HuH-7 (cell line): ENCODE measurements at places on chromosomes 4 and X.

DNA sequence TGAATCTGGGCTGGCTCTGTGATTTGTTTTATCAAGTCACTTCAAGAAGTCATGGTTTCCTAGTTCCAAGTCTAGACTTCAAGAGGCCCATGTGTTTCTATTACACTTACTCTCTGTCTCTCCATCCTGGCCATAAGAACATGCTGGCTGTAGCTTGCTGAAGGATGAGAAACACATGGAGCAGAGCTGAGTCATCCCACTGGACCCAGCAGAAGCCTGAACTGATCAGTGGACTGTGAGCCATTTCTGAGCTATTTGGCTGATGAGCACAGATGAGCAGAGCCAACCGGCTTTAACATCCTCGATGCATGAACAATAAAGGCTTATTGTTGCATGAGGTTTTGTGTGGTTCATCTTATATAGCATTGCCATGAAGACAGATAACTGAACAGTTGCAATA, 290.6 kb upstream of the BOD1L1 start:
- no peak for DNase-seq

DNA sequence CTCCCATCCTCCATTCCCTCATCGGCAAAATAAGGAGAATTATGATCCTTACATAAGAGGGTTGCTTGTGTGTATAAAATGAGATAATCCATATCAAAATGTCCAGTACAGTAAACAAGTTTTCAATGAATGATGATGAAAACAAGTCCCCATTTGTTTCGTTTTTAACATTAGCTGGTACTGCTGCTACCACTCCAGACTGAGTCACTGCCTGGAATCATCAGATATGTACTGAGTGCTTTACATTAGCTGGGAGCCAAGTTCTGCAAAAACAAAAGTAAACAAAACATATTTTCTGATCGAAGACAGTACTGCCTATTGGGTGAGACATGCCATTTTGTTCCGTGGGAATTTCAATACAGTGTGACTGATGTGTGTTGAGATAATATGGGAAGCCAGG, 123.2 kb upstream of the IGFBP7 start:
- no peak for DNase-seq

GRCh38 chr4:32847461-32847860, 2127.3 kb downstream of the PCDH7 start:
- no peak for DNase-seq

GRCh38 chr4:86451560-86452330, 91.9 kb upstream of the MAPK10 start:
- DNase-seq = no peak

DNA sequence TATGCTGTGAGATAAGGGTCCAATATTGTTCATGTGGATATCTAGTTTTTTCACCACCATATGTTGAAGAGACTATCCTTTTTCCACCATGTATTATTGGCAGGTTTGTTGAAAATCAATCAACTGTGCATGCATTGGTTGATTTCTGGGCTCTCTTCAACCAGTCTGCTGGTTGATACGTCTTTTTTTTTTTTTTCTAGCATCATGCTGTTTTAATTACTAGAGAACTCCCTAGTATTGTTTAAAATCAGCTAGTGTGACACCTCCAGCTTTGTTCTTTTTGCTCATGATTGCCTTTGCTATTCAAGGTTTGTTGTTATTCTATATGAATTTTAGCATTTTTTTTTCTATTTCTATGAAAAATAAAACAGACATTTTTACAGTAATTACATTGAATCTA, 123.9 kb downstream of the SLC7A11 start:
- no peak for DNase-seq
